ENCODE measurements at places on chromosomes 11 and 22. TPM values are rescaled to one million over a fixed set of nuclear protein-coding genes. Genes with fewer than 3 reads are reported as not detected.

CHRM1 gene
- 0.84 TPM for total RNA-seq

GRM5 gene
- total RNA-seq = not detected

PIH1D2 gene
- total RNA-seq = 0.92 TPM

SPTBN2 gene
- 7.3 TPM for total RNA-seq

TSPAN32 gene
- 1.3 TPM for total RNA-seq

MED17 gene
- total RNA-seq = 22.6 TPM

MUC15 gene
- total RNA-seq = not detected

RNASEH2C gene
- total RNA-seq = 31.2 TPM

POU2F3 gene
- total RNA-seq = 2.0 TPM

CCDC134 gene
- total RNA-seq = 11.0 TPM

MARK2 gene
- total RNA-seq = 91.8 TPM

CCDC87 gene
- total RNA-seq = 0.46 TPM

TRIM48 gene
- not detected for total RNA-seq

TRPM5 gene
- 2.0 TPM for total RNA-seq

BTG4 gene
- not detected for total RNA-seq

KLHDC7B gene
- total RNA-seq = 0.17 TPM

TSGA10IP gene
- not detected for total RNA-seq

NCF4 gene
- total RNA-seq = 6.3 TPM

CDPF1 gene
- total RNA-seq = 5.5 TPM

MYOD1 gene
- total RNA-seq = not detected

SCN3B gene
- 0.43 TPM for total RNA-seq

TMA7B gene
- not detected for total RNA-seq

ZP1 gene
- total RNA-seq = not detected

SCUBE2 gene
- 8.3 TPM for total RNA-seq

KCNA4 gene
- not detected for total RNA-seq

WBP2NL gene
- total RNA-seq = 2.1 TPM

RAB3IL1 gene
- total RNA-seq = 3.1 TPM

VPREB1 gene
- not detected for total RNA-seq

APOBEC3G gene
- 7.8 TPM for total RNA-seq

FAM111A gene
- total RNA-seq = 25.0 TPM

MGAT3 gene
- total RNA-seq = 10.7 TPM

TBX1 gene
- total RNA-seq = 1.6 TPM

DRD2 gene
- 0.36 TPM for total RNA-seq

GGTLC3 gene
- total RNA-seq = not detected

OR52N4 gene
- total RNA-seq = not detected

OR10D3 gene
- total RNA-seq = not detected

DERL3 gene
- total RNA-seq = 7.7 TPM

USP2 gene
- 26.0 TPM for total RNA-seq

RCOR2 gene
- total RNA-seq = 2.5 TPM

DCDC1 gene
- not detected for total RNA-seq

SAA1 gene
- total RNA-seq = 3.1 TPM

ARVCF gene
- 13.0 TPM for total RNA-seq

RAPSN gene
- 0.70 TPM for total RNA-seq

ANO9 gene
- 180 TPM for total RNA-seq

SCGB1C1 gene
- not detected for total RNA-seq

CALCB gene
- not detected for total RNA-seq

PGA5 gene
- not detected for total RNA-seq

APOA4 gene
- not detected for total RNA-seq

ART1 gene
- not detected for total RNA-seq

OR8G1 gene
- not detected for total RNA-seq

GAB4 gene
- total RNA-seq = not detected

OR2D2 gene
- 1.0 TPM for total RNA-seq

Data from left colon (tissue), 2 donors.